ENCODE measurements at places on chromosomes 2 and 18.

GRCh38 chr2:174717916-174718315 is 46.4 kb downstream of the CHRNA1 start:
- DNase-seq: no peak

- DNase-seq: no peak
These were observed 132.2 kb downstream of the TDRD15 start for GRCh38 chr2:21256006-21256405.

DNA sequence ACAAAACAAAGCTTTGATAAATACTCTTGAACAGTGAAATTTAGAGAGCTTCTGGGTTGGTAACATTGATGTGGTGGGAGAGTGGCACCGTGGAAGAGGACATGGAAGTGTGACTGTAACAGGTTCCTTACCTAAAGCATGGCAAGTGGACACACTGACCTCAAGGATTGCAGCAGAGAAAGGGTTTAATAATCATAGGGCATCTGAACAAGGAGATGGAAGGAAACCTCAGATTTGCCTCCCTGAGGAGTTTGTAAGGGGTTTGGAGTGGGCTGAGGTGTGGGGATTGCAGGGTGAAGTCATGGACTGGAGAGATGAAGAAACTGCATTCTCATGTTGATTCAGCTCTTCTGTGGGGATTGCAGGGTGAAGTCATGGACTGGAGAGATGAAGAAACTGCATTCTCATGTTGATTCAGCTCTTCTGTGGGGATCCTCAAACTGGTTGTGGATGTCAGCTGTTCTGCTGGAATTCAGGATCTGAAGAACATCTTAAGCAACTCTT is 83.8 kb upstream of the TLK1 start:
- no peak for DNase-seq

DNA sequence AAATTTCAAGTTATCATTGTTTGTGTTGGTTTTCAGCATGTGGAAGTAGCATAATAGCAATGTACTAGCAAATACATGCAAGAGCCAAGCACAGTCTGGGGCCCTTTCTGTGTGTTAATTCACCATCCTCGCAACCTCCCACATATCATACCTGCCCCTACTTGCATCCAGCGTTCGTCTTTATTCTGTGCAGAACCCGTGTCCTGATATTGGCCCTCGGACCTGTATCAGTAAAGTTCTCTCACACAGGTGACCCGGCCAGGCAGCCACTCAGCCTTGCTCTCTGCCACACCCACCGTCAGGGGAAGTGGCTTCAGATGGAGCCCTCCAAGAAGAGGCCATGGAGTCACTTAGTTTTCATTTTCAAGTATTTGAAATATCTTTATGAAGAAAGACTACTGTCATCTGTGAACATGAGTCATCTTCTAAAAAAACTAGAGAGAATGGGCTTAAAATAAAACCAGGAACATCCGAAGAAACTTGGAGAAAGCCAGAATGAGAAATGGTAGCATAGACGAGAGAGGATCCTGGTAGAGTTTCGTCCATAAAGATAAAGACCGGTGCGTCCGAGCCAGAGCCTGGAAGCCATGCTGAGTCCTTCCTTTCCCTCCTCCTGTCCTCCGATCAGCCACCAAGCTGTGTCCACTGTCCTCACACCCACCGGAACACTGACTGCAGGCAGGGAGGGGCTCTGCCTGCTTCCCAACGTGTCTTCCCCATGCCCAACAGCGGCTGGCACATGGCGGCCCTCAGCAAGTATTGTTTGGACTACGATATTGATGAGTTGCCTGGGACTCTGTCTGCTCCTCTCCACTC is 57.3 kb upstream of the RPL31 start:
- peak; percentile 40 for DNase-seq

DNA sequence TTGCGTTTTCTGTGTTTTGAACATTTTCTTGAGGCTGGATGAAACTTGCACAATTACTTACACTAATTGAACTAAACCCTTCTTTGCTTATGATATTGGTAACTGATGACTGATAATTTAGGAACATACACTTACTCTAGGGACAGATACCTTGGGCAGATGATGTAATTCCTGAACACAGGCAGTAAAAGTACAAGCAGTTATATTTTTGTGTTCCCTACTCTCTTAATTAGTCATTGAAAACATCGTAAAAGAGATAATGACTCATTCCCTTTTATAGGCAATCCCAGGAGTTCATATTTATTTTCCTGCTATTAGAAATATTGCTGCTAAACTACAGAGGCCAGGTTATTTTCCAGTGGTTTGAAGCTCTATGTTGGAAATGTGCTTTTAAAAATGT is 46.4 kb downstream of the CCDC85A start:
- no peak for DNase-seq

DNA sequence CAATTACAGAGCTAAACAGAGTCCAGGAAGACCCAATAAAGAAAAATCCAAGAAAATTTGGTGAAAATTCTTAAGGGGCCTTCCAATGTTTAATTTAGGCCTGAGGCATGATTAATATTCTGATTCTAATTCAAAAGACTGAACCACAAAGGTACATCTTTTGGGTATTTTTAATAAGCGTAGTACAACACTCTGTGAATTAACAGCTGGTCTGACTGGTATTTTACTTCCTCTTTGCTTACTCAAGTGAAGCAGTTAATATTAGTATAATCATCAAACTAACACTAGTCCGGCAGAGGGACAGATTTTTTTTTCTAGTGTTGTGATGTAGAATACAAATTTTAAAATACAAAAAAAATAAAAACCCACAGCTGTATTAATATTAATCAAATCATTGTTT is 652.9 kb downstream of the NR4A2 start:
- DNase-seq: no peak

GRCh38 chr2:212208467-212208866 is 330.1 kb downstream of the ERBB4 start:
- no peak for DNase-seq

DNA sequence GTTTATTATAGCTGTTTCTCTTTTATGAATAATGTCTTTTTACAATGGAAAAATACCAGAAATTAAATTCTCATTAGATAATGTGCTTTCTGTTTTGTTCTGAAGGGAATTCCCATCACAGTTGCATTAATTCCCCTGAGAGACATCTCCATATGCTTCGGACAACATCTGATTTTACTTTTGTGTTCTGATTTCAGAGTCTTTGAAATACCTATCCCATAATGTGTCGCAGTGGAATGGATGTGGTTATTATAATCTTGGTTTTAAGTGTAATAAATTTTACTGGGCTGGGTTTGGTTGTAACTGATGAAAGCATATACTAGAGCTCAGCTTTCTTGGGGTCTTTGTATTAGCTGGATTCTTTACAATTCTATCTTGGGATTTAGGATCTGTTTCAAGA is 12.5 kb downstream of the SPTBN1 start:
- no peak for DNase-seq

DNA sequence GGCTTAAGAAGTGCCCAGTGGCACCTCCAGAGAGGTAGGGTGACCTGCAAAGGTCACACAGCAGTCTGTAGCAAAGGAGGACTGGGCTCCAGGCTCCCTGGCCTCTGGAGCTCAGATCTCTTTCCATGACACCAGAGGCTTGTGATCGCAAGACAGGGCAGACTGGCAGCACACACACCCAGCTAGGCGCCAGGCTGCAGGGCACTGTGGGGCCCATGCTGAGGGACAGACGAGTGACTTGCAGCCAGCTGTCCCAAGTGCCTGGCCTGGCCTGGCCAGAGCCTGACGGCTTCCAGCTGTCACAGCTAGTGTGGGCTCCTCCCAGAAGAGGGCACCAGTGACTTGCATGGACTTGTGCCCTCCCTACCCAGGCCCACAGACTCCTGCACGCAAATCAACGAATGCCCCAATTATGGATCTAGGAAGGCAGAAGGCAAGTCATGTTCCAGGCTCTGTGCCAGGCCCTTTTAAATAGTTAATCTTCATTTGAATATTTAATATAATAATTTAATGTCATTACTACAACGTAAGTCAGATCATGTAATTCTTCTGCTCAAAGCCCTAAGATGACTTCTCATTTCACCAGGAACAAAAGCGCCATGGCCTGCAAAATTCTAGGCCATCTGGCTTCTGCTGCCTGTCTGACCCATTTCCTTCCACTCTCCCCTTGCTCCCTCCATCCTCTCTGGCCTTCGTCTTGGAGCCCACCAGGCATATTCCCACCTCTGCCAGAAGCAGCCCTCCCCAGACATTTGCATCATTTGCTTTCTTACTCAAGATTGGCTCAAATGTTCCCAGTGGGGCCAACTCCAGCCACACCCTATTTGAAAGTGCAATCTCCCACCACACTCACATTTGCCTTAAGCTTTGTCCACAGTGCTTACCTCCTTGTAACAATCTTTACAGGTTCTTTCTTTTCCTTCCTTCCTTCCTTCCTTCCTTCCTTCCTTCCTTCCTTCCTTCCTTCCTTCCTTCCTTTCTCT is 3.7 kb upstream of the SPEG start:
- peak; percentile 42 for DNase-seq

DNA sequence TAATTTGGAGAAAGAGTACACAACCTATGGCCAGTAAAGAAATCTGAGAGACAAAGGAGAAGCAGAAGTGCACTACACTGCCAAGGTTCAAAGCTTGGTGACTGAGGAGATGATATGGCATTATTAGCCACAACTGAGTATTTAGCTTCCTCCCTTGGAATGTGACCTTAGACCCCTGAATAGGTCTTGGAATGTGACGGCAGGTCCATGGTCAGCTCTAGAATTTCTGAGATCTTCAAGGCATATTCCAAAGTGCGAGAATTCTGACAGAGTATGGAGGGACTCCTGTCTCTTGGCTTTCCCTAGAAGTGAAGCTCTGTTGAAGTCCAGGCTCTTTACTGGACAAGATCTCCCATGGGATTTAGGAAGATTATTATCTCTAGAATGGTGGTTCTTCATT is 130.0 kb upstream of the FN1 start:
- no peak for DNase-seq

GRCh38 chr18:69444221-69444620 is 43.5 kb downstream of the DOK6 start:
- no peak for DNase-seq

DNA sequence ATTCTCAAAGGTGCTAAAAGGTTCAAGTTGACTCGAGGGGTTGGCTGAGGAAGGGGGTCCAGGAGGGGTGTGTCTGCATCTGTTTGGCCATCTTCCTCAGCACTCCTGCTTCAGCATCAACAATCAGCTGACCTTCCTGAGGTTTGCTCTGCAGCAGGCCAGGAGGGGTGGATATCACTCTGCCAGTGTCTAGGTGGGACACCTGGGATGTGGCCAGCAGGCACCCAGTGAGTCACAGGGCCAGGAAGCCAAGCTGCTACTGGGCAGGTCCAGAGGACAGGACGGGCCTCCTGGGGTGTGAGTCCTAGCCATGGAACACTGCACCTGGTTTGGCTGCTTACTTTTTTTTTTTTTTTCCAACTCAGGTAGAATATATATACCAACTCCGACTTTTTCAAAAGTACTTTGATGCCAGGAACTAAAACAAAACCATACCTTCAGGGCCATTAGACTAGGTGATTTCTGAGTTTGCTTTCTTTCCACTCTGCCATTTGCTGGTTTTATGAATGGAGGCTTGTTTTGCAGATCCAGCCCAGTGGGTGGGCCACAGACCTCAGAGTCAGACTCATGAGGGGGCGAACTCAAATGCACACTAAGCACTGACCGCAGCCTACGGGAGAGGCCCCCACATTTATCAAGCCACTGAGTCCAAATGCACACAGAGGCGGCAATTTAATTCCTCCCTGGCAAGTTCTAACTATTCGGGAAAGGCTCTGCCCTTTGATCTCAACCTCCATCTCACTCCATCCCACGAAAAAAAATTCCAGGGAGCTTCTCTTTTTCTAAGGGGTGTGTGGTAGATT is 76.0 kb downstream of the UXS1 start:
- no peak for DNase-seq

- no peak for DNase-seq
These were observed 46.8 kb downstream of the EMX1 start for GRCh38 chr2:72964146-72964525.

DNA sequence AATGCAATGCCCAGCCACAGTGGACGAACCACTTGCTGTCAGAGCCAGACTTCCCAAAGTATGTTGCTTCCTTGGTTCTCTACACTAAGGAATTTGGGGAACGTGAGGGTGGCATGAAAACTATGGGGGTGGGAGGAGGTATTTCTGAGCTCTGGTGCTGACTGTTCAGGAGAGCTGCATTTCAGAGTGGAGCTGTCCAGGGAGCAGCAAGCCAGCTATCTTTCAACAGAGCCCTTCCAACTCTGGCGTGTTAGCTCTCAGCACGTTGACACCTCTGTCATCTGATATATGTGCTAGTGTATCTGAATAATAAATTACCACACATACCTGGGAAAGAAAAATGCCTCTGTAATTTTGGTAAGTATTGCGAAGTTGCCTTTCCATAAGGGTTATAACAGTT is 66.1 kb downstream of the SAP130 start:
- DNase-seq: no peak

DNA sequence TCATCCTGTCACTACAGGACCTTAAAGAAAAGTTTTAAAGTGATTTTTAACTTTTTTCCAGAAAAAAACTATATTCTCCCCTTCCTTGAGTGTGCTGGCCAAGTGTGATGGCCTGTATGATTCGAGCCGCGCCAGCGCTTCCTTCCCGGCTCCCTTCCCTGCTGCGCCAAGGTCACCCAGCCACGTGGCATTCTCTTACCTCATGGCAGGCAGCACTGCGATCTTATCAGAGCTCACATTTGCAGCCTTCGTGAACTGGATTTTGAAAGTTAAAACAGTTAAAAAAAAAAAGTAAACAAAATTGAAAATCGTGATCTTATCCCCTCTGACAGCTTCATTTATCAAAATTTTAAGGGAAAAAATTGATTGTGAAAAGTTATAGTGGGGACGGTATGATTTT is 279.8 kb downstream of the PTGR3 start:
- DNase-seq: no peak

DNA sequence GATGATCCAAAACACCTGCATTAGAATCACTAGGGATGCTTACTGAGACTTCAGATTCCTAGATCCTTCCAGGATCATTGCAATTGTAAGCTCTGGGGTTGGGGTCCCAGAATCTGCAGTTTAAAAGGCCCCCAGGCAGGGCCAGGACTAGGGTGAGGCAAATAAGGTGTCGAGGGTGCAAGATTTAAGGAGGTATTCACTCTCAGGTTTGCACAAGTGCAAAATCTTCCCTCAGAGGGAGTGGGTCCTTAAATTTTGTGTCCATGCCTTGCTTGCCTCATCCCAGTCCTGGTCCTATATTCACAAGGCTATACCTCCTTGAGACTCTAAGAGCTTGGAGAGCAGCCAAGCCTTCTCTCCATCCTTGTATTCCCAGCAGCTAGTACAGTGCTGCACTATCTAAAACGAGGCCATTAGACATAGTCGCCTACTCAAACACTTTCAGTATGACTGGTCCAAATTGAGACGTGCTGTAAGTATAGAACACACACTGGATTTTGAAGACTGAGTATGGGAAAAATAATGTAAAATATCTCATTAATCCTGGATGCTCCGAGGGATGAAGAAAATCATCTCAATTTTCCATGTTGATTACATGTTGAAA is 31.6 kb upstream of the MREG start:
- DNase-seq: no peak

DNA sequence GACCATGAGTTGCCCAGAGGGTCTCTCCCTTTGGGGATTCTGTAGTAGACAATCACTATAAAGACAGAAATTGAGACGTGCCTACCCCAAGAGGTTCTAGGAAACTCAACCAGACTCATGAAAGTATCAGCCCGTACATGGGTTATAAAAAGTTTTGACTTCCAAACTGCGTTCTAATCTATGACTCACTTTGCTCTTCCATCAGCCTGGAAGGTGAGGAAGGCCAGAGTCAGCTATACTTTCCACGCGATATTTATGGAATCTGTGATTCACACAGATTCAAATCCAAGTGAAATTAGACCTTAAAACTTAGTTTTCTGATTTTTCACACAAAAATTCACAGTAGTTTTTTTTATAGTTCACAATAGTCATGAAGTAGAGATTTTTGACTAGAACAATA is 7.7 kb upstream of the LYPD1 start:
- DNase-seq: no peak

- DNase-seq: no peak
These were observed 65.8 kb upstream of the SLC35F5 start for GRCh38 chr2:113822087-113822815.

Data from natural killer cell treated with Interleukin-12 subunit alpha and Interleukin-12 subunit beta and Interleukin-15 and Interleukin-18, amount 100 ng/mL, for 72 hours (primary cell).